ENCODE measurements at places on chromosomes 13 and 19.

GRCh38 chr19:44722131-44723121 lies 23.5 kb downstream of the CEACAM16 start:
- DNase-seq: no peak

DNA sequence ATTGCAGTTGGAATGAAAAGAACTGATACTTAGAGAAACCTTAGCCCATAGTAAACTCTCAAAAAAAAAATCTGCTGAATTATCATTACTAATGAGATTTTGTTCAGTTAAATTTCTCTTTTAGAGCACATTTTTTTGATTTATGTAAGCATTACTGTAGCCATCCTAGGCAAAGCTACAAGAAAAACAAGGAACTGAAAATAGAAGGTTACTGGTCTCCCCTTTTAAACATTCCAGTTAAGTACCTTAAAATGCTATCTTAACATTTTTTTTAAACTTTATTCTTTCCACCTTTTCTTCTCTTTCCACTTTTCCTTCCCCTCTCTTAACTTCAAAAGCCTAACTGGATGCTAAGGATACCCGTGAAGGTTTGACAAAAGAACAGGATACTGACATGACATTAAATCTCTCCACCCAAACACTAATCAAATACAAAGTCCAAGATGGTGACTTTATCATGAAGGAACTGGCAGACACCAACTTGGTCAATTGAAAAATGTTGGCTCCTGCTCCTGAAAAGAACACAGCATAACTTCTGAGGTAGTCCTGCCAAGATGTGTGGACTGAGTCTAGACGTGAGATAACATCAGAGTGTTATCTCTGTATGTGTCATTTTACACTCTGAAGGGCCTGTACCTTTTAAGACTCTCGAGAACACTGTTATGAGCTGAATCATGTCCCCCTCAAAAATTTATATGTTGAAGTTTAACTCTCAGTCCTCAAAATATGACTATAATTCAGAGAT lies 29.5 kb upstream of the SACS start:
- no peak for DNase-seq

GRCh38 chr13:21100994-21101757 lies 39.8 kb upstream of the LATS2 start:
- no peak for DNase-seq

GRCh38 chr13:109816112-109816807 lies 29.9 kb upstream of the IRS2 start:
- no peak for DNase-seq

- no peak for DNase-seq
Observed at GRCh38 chr19:33691030-33691427, 69.3 kb downstream of the CHST8 start.

- DNase-seq: no peak
Observed at GRCh38 chr13:97339019-97339987, 94.7 kb upstream of the RAP2A start.

DNA sequence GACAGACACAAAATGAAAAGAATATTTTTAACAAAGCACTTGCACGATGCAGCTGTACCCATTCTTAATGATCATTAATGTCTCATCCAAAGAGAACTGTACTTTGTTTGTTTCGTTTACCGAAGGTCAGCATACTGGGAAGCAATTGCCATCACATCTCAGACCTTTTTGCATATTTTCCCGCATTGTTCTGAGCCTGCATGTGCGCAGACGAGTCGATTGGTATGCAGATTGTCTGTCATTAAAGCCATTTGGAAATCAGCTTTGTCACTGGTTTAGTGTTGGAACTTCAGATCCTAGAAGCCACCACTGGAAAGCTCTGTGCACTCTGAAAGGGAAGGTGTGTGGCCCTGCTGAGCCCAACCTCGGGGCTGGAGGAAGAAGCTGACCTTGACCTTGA lies 15.6 kb downstream of the SPACA7 start:
- no peak for DNase-seq

- DNase-seq: no peak
Observed at GRCh38 chr13:19059016-19059780, 122.4 kb downstream of the TUBA3C start.

DNA sequence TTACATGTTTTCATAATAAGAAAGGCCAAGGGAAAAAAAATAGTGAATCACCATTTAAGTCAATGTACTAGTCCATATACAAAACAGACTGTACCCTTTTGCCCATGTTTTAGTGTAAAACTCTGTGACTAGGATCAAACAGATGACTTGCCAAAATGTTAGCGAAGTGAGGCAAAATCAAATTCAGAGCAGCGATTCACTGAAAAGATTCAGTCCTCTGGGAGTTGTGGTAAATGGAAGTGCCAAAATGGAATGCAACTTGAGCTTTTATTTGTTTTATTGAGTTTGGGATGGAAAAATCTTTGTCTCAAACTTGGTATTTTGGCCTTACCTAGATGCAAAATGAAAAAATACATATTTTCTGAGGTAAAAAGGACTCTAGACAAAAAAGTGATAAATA lies 9.1 kb downstream of the CDADC1 start:
- DNase-seq: no peak

- DNase-seq: no peak
Observed at GRCh38 chr19:13004273-13004672, 9.0 kb downstream of the NFIX start.

DNA sequence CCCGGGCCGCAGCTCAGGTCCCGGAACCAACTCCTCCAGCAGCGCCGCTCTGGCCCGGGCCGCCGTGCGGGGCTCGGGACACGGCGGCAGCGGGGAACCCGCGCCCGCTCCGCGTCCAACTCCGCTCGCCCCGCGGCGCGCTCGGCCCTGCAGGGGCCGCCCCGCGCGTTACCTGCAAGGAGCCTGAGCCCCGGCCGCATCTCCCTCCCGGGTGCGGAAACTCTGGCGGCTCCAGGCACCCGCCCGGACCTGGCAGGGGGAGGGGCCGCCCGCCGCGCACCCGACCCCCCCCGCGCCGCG lies at the start of gene TMTC4:
TMTC4 (minus strand) TSS at position 224 of the 300 bp plus-strand sequence. CDS start 4,433 bp downstream, outside the sequence.
- no peak for DNase-seq

GRCh38 chr19:47839913-47840312 lies 18.2 kb downstream of the CRX start:
- DNase-seq: no peak

DNA sequence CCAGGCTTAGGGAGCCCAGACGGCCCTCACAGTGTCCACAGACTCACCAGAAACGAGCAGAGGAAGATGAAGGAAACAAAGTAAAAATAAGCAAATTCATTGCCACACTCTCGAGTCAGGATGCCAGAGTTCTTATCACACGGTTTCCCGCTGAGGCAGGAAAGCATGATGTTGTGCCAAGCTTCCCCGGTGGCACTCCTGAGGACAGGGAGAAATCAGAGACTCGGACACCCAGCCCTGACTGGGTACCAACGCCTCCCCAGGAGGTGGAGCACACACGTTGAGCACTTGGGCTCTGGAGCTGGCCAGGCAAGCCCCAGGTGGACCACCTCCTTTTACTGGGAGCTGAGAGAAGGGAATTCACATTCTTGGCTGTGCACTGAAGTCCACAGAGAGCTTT lies 81.5 kb downstream of the IER2 start:
- DNase-seq: no peak

- DNase-seq: no peak
Observed at GRCh38 chr13:31274390-31274789, 74.6 kb downstream of the B3GLCT start.

DNA sequence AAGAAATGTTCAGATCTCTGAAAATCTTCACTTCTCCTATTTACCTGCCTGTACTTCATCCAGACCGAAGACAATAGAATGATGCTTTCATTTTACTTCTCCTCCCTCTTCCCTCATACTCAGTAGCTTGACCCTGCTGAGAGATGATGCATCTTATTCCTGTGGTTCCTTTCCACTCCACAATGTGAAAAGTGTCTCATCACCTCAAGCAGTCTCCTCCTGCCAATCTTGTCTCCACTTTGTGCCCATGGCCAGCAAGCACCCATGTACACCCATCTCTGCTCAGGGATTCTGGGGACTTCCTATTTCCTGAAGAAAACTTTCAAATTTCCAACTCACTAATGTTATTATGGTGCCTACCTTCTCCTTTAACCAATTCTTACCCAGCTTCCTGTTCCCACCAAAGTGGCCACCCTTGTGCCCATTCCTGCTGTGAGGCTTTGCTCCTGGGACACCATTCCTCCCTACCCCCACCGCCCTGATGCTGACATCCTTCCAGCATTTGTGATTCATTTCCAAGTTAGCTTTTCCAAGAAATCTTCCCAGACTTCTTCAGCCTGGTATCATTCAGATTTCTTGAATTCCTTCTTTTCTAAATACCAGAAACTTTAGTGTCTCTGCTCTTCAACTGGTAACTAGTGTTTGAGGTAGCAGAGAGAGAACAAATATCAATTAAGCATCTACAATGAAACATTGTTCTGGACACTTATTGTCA lies 212.5 kb downstream of the POSTN start:
- DNase-seq: no peak

GRCh38 chr13:52847682-52848432 lies 583 bp downstream of the PCDH8 start:
- no peak for DNase-seq

DNA sequence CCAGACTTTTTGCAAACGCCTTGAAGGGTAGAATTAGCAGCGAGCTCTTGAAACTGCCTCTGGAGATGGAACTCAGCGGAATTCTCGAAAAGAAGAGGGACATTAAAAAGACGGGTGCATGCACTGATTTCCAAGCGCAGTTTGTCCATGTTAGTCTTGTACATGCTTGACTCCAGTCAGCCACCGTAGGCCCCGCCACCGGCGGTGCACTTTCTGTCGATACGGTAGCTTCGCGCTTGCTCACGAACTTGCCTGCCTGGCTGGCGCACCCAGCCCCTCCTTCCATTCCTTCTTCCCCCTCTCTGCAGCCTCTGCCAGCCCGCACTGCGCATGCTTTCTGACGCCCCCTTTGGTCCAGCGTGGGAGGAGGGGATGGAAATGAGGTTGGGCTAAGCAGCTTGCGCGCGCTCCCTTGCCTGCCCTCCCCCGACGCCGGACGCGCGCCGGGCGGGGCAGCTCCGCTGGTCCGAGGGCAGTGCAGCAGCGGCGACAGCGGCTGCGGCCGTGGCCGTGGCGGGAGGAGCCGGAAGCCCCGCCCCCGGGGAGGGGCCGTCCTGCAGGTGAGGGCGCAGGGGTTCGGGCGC lies at the start of gene ZNF575:
ZNF575 (plus strand) TSS at position 227 of the 584 bp plus-strand sequence. CDS start 1,235 bp downstream, outside the sequence.
- DNase-seq: peak; percentile 86

- peak; percentile 26 for DNase-seq
Observed at GRCh38 chr13:105474983-105475610, 1060.4 kb downstream of the EFNB2 start.

DNA sequence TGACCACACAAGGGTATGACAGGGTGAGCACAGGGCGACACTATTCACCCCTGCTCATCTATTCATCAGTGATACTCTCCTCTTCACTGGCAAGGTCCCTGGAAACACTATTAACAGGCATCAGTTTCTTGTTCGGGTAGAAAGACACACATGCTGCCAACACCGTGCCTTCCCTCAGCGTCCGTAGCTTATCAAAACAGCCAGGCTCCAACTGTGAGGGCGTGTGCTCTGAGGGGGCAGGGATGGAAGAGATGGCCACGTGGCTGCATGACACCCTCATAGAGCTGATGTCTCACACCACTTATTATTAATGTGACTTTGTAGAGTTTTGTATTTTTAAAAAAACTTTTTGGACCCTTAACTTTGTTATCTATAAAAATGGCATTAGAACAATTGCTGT lies 160.3 kb downstream of the ITGBL1 start:
- DNase-seq: no peak

GRCh38 chr19:55032170-55032800 lies 5.8 kb downstream of the GP6 start:
- no peak for DNase-seq

DNA sequence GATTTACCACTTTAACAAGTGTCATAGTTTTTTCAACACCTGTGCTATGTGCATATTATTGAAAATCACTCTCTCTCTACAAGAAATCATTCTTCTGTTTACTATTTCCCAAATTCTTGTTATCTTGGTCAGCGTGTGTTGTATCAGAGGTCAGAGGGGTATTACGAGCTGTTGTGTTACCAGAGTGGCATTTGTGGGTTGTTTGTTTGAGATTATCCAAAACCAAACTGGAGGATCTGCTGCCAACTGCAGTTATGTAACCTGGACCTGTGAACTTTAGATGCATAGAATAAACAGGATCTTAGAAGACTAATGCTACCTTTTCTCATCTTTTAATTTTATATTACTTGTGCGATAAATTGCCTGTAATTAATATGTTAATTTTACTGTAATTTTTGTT lies 1751.4 kb upstream of the SPRY2 start:
- no peak for DNase-seq

DNA sequence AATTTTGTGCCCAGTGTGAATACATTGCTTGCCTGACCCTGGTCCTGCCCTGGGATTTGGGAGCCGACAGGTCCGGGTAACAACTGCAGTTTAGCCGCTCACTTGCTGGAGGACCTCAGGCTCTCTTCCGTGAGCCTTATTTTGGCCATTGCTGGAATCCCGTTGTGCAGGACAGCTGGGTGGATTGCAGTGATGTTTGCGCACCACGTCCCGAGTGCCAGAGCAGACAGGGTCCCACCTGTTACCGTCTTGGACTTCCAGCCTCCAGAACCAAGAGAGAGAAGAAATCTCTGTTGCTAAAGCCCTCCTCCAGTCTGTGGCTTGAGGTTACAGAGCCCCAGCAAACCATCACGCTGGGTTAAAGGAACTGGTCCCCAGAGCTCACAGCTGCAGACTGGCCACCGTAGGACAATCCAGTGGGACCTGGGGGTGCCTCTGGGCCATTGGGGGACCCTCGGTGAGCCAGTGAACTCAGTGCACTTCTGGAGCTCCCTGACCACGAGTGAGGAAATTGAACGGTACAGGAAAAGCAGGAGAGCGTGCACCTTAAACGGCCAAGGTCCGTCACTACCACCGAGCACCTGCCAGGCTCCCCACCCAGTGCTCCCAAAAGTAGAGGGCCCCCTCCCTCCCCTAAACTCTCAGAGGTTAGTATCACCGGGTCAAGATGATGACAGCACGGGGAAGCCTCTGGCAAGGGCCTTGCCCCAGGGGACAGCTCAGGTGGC lies 92.9 kb downstream of the GNG7 start:
- DNase-seq: no peak

GRCh38 chr19:30549151-30549550 lies 177.0 kb downstream of the ZNF536 start:
- DNase-seq: no peak

DNA sequence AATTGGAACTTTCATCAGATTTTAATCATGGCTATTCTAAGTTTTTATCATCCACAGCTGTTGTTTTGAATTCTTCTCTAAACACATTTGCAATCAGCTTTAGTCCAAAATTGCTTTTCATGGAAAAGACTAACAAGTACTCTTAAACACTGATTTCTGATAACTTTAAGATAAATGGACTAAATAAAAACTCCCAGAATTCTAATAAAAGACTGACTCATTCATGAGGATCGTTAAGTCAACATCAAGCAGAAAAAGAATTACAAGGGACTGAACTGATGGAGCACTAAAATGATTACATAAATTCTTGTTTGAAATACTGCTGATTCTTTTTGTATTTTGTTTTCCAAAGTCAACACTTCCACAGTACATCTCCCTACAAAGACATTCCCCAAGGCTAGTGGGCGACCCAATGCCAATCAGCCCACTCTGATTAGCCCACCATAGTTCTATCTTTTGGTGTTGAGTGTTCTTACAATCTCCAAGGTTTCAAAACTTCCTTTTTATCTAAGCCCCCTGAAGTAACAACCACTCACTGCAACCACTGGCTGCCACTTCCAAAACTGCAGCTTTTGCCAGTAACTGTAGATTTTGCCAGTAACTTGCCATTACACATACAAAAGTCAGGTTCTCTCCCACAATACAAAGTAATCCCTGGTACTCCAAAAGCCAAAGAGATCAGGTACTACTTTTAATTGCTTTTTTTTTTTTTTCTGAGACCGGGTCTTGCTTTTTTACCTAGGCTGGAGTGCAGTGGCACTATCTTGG lies 14.0 kb upstream of the NAA16 start:
- no peak for DNase-seq

All from HS-27A (cell line).